ENCODE measurements at places on chromosomes 2 and 18.

DNA sequence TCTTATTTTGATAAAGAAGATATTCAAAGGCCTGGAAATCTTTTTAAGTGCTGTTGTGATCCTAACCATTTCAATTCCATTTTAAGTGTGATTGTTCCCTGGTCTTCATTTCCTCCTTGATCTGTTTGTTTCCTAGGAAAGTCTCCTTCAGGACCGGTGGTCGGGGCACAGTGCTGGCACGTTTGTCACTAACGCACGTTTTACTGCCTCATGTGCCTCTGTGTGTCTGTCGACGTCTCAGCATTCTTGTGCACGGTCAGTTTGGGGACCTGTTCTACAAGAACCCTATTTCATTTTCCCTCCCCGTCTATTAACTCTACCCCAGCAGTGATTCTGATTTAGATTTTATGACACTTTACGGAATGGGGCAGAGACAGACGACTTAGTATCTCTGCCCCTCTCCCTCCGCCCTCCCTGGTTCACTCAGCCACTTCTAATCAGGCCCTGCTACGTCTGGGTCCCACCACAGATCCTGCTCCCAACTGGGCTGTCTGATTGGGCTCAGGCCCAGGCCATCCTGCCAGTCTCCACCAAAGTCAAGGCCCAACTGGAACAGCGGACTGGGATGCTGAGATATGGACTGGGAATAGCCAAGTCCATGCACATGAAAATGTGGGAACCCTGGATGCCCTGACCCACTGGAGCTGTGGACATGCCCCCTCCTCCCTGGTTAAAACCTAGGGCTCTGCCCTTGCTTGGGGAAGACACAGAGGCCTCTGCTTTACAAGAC is 95.6 kb downstream of the TWIST2 start:
- no peak for DNase-seq

DNA sequence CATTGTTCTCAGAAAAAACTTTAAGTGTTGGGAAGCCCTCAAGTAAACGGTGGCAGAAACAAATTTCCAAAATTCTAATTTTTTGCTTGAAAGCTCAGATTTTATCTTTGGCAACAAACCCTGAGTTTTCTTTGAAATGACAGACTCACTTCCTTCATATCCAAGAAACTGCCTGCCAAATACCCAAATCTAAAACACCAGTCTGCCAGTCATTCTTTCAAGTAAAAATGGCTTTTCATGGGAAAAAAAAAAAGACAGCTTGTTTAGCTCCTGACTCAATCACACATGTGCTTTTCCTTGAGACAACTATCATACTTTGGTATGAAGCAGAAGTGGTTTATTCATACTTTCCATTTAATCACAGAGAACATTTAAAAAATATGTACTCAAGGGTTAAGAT is 40.6 kb upstream of the CSRNP3 start:
- DNase-seq: no peak

DNA sequence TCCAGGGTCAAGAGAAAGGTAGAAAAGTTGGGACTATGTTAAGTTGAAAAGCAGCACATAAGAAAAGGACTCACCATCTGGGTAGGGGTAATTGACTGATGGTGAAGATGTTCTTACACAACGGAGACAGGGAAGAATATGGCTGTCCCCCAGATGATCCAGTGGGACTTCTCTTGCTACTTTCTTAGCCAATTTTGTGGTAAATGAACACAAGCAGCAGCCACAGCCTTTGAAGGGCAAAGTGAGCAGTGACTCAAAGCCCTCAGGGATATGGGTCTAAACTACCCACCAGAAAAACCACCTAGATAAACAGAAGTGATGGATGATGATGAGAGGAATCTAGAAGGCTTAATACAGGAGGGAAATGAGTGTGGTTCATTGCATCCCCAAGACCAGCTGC is 65.8 kb upstream of the SLC9A2 start:
- DNase-seq: no peak

- no peak for DNase-seq
These were observed 766.4 kb upstream of the ID2 start for GRCh38 chr2:7915302-7916091.

DNA sequence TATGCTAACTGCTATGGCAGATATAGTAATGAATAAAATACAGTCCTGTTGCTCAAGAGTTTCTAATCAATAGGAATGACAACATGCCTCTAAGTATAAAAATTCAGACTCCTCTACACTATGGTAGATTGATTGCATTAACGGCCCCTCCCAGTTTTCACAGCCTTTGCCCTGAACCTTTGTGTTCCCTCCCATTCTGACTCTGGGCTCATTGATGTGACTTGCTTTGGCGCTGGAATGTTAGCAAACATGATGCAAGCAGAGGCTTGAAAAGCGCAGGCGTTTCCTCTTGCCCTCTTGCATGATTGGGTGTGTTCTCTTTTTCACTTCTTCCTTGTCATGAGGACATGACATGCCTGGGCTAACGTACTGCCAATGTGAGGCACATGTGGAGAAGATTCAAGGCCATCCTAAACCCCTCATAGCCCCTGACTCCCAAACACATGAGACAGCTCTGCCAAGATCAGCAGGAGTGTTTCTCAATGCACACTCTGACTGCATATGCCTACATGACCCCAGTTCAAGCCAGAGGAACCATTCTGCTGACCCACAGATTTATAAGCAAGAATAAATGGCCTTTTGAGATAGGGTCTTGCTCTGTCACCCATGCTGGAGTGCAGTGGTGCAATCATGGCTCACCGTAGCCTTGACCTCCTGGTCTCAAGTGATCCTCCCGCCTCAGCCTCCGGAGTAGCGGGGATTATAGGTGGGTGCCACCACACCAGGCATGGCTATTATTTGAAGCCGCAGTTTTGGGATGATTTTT is 49.7 kb upstream of the CD28 start:
- no peak for DNase-seq

DNA sequence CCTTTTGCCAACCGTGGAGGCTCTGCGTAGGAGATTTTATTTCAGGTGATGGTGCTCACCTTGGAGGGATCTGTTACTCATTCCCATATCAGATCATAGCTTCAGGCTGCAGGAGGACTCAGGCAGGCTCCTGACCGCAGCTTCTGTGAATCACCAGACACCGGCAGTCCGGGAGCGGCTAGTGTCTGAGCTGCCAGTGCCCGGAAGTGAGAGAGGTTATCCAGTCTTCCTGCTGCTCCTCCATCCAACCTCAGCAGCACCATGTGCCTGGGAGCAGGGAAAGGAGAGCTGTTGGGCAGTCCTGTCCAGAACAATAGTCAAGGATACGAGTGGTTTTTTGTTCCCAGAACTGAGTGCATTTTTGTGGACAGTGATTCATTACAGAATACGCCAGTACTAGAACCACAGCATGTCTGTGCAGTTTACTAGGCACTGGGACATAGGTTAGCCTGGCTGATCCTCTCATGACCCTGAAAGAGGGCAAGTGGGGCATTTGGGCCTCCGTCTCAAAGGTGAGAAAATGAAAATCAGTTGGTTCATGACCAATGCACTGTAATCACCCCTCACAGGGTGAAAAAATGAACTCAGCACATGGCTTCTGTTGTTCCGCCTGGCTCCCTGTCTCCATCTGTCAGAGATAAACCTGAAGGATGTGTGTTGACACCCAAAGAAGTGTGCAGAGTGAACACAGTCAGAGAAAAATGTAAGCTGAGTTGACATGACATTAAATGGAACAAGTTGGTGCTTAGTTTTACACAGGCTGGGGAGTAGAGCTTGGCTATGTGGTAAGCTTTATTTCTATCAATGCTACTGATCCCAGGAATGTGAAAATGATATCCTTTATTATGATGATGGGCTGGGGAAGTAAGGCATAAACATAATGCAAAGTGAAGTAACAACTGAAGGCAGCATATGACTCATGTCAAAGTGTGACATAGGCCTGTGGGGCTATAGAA is 12.2 kb downstream of the FHOD3 start:
- no peak for DNase-seq

GRCh38 chr18:32424696-32425095 is 46.0 kb downstream of the GAREM1 start:
- no peak for DNase-seq

- DNase-seq: no peak
These were observed 27.3 kb upstream of the MGAT5 start for GRCh38 chr2:134226601-134227000.

GRCh38 chr2:64649626-64650025 is 4.1 kb downstream of the SERTAD2 start:
- DNase-seq: no peak

- no peak for DNase-seq
These were observed 167.0 kb downstream of the INSIG2 start for GRCh38 chr2:118255301-118255700.

- no peak for DNase-seq
These were observed 390.9 kb upstream of the TRIB2 start for GRCh38 chr2:12325806-12326205.

- no peak for DNase-seq
These were observed 769.9 kb downstream of the TSN start for GRCh38 chr2:122525336-122525735.

- DNase-seq: no peak
These were observed 27.5 kb downstream of the GAREM1 start for GRCh38 chr18:32443033-32443705.

DNA sequence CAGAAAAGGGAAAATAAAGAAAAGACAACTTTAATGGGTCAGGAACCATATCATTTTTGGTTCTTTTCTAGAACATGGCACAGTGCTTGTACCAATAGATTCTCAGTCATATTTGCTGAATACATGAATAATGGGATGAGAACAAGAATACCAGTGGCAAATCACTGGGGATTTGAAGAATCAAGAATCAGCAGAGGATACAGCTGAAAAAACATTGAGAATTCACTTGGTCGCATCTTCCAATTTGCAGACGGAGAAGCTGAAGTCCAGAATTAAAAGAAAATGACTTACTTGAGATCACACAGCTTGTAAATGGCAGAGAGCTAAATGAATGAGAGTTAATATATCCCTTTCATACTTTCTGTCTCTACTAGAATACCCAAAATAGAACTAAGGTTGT is 362.2 kb downstream of the RAD51AP2 start:
- DNase-seq: no peak

DNA sequence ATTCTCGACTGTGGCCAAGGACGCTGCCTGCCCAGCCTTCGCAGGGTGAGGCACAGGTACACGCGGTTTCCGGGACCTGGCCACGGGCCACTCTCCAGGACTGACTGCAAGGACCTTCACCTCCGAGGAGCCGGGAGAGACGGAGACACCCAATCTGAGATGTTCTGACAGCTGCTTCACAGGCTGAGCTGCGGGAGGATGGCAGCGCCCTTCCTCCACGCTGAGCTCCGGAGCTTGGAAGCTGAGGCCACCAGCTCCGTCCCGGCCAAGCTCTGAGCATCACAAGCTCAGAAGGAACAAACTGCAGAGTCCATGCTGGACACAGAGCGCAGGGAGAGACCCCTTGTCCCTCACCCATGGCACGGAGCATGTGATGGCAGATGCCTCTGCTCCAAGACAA is 71.1 kb upstream of the CTDP1 start:
- DNase-seq: no peak

DNA sequence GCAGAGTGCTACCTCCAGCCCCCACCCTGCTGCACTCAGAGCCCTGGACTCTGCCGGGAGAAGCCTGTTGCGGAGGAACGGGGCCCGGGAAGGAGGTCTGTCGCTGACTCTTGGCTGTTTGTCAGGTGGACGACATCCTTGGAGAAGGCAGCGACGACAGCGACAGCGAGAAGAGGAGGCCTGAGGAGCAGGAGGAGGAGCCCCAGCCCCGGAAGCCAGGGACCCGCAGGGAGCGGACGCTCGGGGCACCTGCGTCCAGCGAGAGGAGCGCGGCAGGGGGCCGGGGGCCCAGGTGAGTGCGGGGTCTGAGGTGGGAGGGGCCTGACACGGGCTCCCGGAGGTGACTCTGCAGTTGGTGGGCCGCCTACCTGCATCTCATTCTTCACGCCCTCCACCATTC is 56.6 kb downstream of the CTDP1 start:
- no peak for DNase-seq

Data from stimulated activated CD8-positive, alpha-beta memory T cell treated with anti-CD3 and anti-CD28 coated beads, Interleukin-15, amount 100 ng/mL, for 4 hours (primary cell).